ENCODE measurements at places on chromosomes 16 and 17.

- peak overlapping the region; percentile 55 for H3K27ac ChIP-seq
- no peak for DNase-seq
- no peaks in the 10 kb centered on the region for H3K27me3 ChIP-seq
Observed at GRCh38 chr17:4725646-4726310, 5.5 kb upstream of the MED11 start.

DNA sequence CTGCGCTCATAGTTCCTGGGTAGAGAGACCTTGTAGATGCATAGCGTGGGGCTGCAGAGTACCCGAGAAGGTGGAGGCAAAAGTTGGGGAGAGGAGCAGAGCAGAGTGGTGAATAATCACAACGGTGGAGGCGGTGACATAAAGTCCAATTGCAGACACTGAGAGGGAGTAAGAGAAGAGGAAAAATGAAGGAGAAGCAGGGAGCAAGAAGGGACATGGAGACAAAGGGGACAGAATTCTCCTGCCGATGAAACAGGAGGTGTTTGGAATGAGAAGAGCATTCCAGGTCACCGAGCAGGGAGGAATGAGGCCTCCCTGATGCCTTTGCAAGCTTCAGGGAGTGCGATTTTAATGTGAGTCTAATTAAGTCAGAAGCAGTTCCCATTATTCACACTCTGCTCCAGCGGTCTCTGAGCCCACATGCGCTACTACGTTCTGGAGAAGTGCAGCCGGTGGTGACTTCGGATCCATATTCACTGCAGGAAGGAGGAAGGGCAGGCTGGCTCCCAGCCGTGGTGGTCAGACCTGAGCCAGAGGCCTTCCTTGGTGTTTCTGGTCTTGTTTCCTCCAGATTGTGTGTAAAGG lies 108.0 kb upstream of the DNAH9 start:
- no peak overlapping the region for H3K27ac ChIP-seq
- H3K4me1 ChIP-seq = no peaks in the 10 kb centered on the region
- no peaks in the 10 kb centered on the region for H3K27me3 ChIP-seq
- H3K36me3 ChIP-seq = no peaks in the 10 kb centered on the region

DNA sequence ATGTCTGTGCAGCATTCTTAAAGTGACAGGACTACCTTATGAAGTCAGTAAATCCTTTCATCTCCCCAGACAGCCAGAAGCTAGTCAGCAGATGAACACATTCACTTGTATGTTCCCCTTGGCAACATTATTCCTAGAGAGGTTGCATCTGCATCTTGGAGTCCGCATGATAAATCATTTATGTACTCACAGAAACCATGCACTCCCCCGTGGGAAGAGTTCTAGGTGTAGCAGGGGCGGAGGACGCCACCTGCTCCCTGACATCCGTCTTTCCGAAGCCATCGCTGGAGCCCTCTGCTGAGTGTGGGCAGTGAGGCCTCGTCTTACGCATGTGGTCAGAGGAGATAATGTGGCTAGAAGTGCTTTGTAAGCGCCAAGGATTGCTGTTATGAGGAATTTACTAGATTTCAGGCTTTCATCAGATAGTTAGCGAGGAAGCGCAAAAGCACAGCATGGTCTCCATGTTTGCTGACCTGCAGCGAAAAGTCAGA lies 144.5 kb downstream of the RPTOR start:
- no peak overlapping the region for H3K4me3 ChIP-seq
- H3K36me3 ChIP-seq = no peaks in the 10 kb centered on the region
- H3K27me3 ChIP-seq = no peaks in the 10 kb centered on the region

DNA sequence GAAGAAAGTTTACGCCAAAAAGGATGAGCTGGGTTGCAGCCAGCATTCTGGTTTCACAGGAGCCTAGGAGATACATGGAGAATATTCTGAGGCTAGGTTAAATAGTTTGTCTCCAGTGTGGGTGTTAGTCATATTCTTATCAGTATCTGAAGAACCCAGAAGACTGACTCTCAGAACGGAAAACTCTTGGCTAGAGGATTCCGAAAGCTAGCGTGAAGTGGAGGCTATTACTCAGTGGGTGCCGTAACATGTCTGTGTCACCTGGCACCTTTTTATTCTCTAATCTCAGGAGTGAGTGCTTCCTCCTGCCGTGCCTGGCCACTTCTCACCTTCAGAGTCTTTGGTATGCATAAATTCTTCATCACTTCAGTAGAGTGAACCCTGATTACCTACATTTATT lies 199.5 kb downstream of the WWOX start:
- H3K36me3 ChIP-seq = no peaks in the 10 kb centered on the region
- no peaks in the 10 kb centered on the region for H3K4me1 ChIP-seq
- no peaks in the 10 kb centered on the region for H3K27me3 ChIP-seq
- H3K4me3 ChIP-seq = no peak overlapping the region

DNA sequence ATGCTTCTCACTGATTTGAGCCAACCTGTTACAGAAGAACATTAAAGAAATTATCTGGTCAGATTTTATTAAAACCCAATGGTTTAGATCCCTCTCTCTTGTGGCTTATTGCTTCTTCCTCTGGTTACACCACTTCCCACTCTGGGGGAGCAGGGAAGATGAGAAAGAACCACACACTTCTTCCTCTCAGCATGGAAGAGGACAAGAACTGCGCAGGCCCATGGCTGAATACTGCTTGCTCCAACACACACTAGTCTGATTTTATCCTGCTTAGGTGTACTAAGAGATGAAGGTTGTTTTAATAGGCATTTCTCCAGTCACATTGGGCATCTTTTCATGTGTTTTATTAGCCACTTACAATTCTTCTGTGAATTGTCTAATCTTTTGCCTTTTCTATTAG lies 27.6 kb downstream of the MAP3K3 start:
- no peaks in the 10 kb centered on the region for H3K27me3 ChIP-seq
- H3K4me3 ChIP-seq = no peak overlapping the region
- H3K4me1 ChIP-seq = peaks cover 24% of the 10 kb centered on the region
- H3K36me3 ChIP-seq = peaks cover 40% of the 10 kb centered on the region
- DNase-seq = no peak

DNA sequence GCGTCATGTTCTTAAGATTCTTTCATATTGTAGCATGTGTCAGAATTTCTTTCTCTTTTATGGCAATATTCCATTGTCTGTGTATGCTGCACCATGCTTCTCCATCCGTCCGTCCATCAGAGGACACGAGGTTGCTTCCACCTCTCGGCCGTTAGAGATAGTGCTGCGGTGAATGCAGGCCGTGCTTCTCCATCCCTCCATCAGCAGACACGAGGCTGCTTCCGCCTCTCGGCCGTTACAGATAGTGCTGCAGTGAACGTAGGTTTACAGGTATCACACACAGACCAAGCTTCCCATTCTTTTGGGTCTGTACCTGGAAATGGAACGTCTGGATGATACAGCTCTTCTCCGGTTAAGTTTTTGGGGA lies 113.5 kb downstream of the CMIP start:
- H3K36me3 ChIP-seq = no peaks in the 10 kb centered on the region
- H3K4me1 ChIP-seq = peaks cover 29% of the 10 kb centered on the region
- no peak overlapping the region for H3K4me3 ChIP-seq
- H3K27me3 ChIP-seq = no peaks in the 10 kb centered on the region

DNA sequence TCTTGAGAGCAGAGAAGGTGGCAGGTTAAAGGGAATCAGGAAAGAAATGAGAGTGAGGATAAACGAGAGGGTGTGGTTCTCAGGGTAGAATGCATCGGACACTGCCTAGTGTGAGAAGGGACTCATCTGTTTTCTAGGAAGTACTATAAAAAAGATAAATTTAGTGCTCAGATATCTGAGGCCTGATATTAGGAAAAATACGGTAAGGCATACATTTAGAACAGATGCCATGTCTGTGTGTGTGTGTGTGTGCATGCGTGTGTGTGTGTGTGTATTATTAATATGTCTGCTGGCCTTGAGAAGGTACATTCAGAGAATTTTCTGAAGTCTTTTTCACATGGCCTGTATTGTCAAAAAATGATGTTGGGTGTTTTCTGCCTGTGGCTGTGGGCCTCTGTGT lies 414.8 kb downstream of the MAF start:
- no peaks in the 10 kb centered on the region for H3K4me1 ChIP-seq
- no peaks in the 10 kb centered on the region for H3K27me3 ChIP-seq
- no peak overlapping the region for H3K4me3 ChIP-seq

DNA sequence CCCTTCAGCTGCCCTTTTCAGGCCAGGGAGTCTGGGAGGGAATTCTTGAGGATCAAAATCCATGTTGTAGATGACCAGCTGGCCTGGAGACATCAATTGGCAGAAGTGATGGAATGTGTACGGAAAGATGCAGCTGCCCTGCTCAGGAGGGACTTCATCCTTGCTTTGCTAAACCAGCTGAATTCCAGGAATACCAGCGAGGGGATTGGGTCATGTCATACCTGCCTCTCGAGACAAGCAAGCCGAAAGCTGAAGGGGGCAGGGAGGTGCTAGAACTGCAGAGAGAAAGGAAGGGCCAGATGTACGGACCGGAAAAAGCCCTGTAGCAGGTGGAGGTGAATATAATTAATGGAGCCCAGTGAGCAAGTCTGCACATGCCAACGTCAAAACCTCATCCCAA lies 25.6 kb upstream of the NTN1 start:
- H3K27ac ChIP-seq = no peak overlapping the region
- H3K36me3 ChIP-seq = no peaks in the 10 kb centered on the region
- peaks cover 6% of the 10 kb centered on the region for H3K27me3 ChIP-seq
- no peak for DNase-seq

GRCh38 chr16:10878644-10879501 lies 1.9 kb downstream of the CIITA start:
- peak overlapping the region; percentile 72 for H3K27ac ChIP-seq
- peaks cover 35% of the 10 kb centered on the region for H3K4me1 ChIP-seq
- H3K27me3 ChIP-seq = no peaks in the 10 kb centered on the region
- no peaks in the 10 kb centered on the region for H3K36me3 ChIP-seq

DNA sequence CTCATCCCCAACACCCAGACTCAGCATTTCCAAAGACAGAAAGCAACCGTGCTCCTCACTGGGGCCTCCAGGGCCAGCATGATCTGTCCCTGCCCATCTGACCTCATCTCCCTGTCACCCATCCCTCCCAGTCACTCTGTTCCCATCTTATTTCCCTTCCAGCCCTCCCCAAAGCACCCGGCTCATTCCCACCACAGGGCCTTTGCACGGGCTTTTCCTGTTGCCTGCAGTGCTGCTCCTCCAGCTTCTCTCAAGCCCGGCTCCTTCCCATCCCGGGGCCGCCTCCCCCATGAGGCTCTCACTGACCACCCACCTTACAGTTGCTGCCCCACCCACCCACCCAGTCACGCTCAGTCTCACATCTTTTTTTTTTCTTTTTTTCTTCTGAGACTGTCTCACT lies 54.8 kb downstream of the RMI2 start:
- H3K27me3 ChIP-seq = no peaks in the 10 kb centered on the region
- H3K27ac ChIP-seq = no peak overlapping the region
- no peaks in the 10 kb centered on the region for H3K36me3 ChIP-seq
- no peak overlapping the region for H3K4me3 ChIP-seq
- no peaks in the 10 kb centered on the region for H3K4me1 ChIP-seq

DNA sequence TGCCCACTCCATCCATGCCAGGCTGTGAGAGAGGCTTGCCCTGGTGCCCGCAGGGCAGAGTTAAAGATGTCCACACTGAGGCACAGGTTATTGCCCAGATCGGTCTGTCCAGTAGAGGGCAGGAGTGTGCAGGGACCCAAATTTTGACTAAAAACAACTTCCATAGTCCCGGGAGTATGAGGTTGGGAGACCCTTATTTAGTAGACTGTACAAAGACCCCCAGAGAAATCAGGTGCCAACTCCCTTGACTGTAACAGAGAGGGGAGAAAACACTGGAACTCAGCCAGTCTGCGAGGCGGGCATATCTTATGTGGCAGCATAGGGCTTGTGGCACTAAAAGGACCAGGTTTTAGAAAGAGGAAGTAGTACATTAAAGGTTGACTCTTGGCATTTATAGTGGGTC lies 43.4 kb downstream of the HNF1B start:
- no peak overlapping the region for H3K4me3 ChIP-seq
- peaks cover 5% of the 10 kb centered on the region for H3K27me3 ChIP-seq

DNA sequence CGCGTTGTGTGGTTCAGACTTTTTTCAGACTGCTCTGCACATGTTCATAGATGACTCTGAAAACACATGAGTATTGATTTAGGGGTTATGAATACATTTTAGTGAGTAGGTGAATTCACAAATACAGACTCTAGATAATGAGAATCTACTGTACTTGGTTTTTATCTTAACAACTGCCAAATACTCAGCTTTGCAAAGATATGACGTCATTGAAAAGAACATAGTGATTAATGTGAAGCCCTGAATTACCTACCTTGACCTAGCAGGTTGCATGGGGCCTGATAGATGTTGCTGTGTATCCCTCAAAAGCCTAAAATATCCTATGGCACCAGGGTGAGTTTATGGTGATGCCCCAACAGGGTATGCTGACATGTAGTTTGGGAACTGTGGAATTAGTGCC lies 98.0 kb downstream of the SHISA9 start:
- no peak overlapping the region for H3K4me3 ChIP-seq
- no peaks in the 10 kb centered on the region for H3K36me3 ChIP-seq
- no peak for DNase-seq
- H3K27ac ChIP-seq = no peak overlapping the region

GRCh38 chr16:81710596-81710995 lies 68.5 kb upstream of the PLCG2 start:
- DNase-seq = no peak
- no peak overlapping the region for H3K27ac ChIP-seq
- H3K4me3 ChIP-seq = no peak overlapping the region
- peaks cover 3% of the 10 kb centered on the region for H3K4me1 ChIP-seq
- H3K27me3 ChIP-seq = no peaks in the 10 kb centered on the region

DNA sequence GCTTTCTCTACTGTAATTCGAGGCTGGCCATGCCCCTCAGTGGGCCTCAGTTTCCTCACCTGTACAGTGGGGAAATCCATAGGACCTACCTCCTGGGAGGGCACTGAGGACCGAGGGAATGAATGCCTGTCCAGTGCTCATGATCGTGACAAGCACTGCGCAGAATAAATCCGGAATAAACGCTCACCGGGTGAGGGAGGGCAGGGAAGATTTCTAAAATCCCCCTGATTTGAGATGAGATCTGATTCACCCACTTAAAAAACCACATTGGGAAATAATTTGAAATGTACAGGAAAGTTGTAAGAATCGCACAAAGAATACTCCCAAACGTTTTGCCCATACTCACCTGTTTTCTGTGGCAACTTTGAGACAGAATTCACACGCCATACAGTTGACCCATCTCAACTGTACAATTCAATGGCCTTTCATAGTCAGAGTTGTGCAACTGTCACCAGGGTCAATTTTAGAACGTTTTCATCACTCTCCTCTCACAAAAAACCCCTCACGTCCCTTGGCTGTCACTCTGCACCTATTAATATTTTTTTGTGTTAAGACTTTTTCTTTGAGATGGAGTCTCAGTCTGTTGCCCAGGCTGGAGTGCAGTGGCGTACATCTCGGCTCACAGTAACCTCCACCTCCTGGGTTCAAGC lies 49.8 kb downstream of the IRF8 start:
- H3K36me3 ChIP-seq = no peaks in the 10 kb centered on the region
- no peak for DNase-seq
- peaks cover 6% of the 10 kb centered on the region for H3K27me3 ChIP-seq
- H3K4me3 ChIP-seq = no peak overlapping the region
- no peaks in the 10 kb centered on the region for H3K4me1 ChIP-seq
- H3K27ac ChIP-seq = no peak overlapping the region

GRCh38 chr17:80501741-80502577 lies 25.6 kb upstream of the NPTX1 start:
- H3K4me3 ChIP-seq = no peak overlapping the region
- peaks cover 8% of the 10 kb centered on the region for H3K27me3 ChIP-seq
- no peak overlapping the region for H3K27ac ChIP-seq
- H3K36me3 ChIP-seq = no peaks in the 10 kb centered on the region

GRCh38 chr16:84700446-84701300 lies 873 bp downstream of the USP10 start:
- peak overlapping the region; percentile 93 for H3K4me3 ChIP-seq
- no peaks in the 10 kb centered on the region for H3K27me3 ChIP-seq
- peak overlapping the region; percentile 89 for H3K27ac ChIP-seq
- H3K4me1 ChIP-seq = peaks cover 25% of the 10 kb centered on the region
- no peaks in the 10 kb centered on the region for H3K36me3 ChIP-seq

GRCh38 chr17:82385559-82386254 lies 14.1 kb downstream of the UTS2R start:
- no peaks in the 10 kb centered on the region for H3K36me3 ChIP-seq
- H3K4me3 ChIP-seq = no peak overlapping the region
- no peak for DNase-seq
- no peak overlapping the region for H3K27ac ChIP-seq
- peaks cover 33% of the 10 kb centered on the region for H3K27me3 ChIP-seq

Measured in upper lobe of right lung (tissue), 1 donor.